Regular cardiac myocyte (primary cell): ENCODE measurements at places on chromosomes 3 and 15. TPM values are rescaled to one million over a fixed set of nuclear protein-coding genes. Genes with fewer than 3 reads are reported as not detected.

Gene WDR93
- under 0.01 TPM in 1 of 2 replicates, not detected in the other for total RNA-seq

Gene NKIRAS1
- total RNA-seq, result 16.9 and 21.7 TPM in 2 replicates

Gene TMEM158
- 27.2 and 40.3 TPM in 2 replicates for total RNA-seq

Gene FBXO40
- not detected in 2 replicates for total RNA-seq

Gene ANKUB1
- total RNA-seq, result not detected in 2 replicates

Gene MAGEL2
- under 0.01 TPM in 2 replicates for total RNA-seq

Gene ZMAT3
- total RNA-seq, result 28.2 and 41.7 TPM in 2 replicates

Gene GUCA1C
- total RNA-seq, result not detected in 2 replicates

Gene IL16
- total RNA-seq, result 0.56 TPM in 1 of 2 replicates, not detected in the other

Gene SLC28A1
- under 0.01 TPM in 1 of 2 replicates, not detected in the other for total RNA-seq

Gene ADAM10
- 141 and 183 TPM in 2 replicates for total RNA-seq

Gene RNU5B-1
- total RNA-seq, result not detected in 2 replicates

Gene GJD2
- total RNA-seq, result not detected in 2 replicates

Gene GOLGA6L26
- total RNA-seq, result not detected in 2 replicates

Gene THSD4
- total RNA-seq, result 42.6 and 84.0 TPM in 2 replicates

Gene DAZL
- not detected in 2 replicates for total RNA-seq

Gene EPHB1
- 0.56 and 1.5 TPM in 2 replicates for total RNA-seq

Gene COLQ
- total RNA-seq, result under 0.01 and 0.28 TPM in 2 replicates

Gene GOLGA6B
- total RNA-seq, result under 0.01 TPM in 1 of 2 replicates, not detected in the other

Gene HRH1
- 7.1 and 9.6 TPM in 2 replicates for total RNA-seq

Gene ZDHHC23
- total RNA-seq, result 3.1 and 3.5 TPM in 2 replicates

Gene CEP63
- 19.0 and 22.6 TPM in 2 replicates for total RNA-seq

Gene SLC30A4
- 11.5 and 12.7 TPM in 2 replicates for total RNA-seq

Gene RAB6B
- total RNA-seq, result 0.19 and 1.7 TPM in 2 replicates

Gene PTPRG
- total RNA-seq, result 18.6 and 30.4 TPM in 2 replicates

Gene ANKRD34C
- total RNA-seq, result not detected in 2 replicates
